ENCODE measurements at places on chromosomes 7 and 10. TPM values are rescaled to one million over a fixed set of nuclear protein-coding genes. Genes with fewer than 3 reads are reported as not detected.

The ALKBH4 gene
- 15.6 TPM for total RNA-seq

The LRIT1 gene
- total RNA-seq, result not detected

The TCAF2 gene
- total RNA-seq, result 12.5 TPM

The TRIM73 gene
- 1.9 TPM for total RNA-seq

The GIMAP6 gene
- 3.1 TPM for total RNA-seq

The SEMA3E gene
- total RNA-seq, result 2.7 TPM

The CPVL gene
- total RNA-seq, result 34.1 TPM

The UCN3 gene
- not detected for total RNA-seq

The SPDYE18 gene
- total RNA-seq, result not detected

The WEE2 gene
- total RNA-seq, result not detected

The GNAT3 gene
- total RNA-seq, result not detected

GRCh38 chr7:141575654-141576448 lies 24.6 kb downstream of the AGK start:
- H3K36me3 ChIP-seq, result no peaks in the 10 kb centered on the region
- H3K27me3 ChIP-seq, result no peaks in the 10 kb centered on the region
- H3K27ac ChIP-seq, result no peak overlapping the region
- no peak for DNase-seq

- no peaks in the 10 kb centered on the region for H3K27me3 ChIP-seq
- no peak for DNase-seq
- no peak overlapping the region for H3K27ac ChIP-seq
- H3K4me1 ChIP-seq, result peaks cover 29% of the 10 kb centered on the region
- H3K4me3 ChIP-seq, result no peak overlapping the region
These were observed 288.0 kb upstream of the AKR1E2 start for GRCh38 chr10:4538016-4538415.

DNA sequence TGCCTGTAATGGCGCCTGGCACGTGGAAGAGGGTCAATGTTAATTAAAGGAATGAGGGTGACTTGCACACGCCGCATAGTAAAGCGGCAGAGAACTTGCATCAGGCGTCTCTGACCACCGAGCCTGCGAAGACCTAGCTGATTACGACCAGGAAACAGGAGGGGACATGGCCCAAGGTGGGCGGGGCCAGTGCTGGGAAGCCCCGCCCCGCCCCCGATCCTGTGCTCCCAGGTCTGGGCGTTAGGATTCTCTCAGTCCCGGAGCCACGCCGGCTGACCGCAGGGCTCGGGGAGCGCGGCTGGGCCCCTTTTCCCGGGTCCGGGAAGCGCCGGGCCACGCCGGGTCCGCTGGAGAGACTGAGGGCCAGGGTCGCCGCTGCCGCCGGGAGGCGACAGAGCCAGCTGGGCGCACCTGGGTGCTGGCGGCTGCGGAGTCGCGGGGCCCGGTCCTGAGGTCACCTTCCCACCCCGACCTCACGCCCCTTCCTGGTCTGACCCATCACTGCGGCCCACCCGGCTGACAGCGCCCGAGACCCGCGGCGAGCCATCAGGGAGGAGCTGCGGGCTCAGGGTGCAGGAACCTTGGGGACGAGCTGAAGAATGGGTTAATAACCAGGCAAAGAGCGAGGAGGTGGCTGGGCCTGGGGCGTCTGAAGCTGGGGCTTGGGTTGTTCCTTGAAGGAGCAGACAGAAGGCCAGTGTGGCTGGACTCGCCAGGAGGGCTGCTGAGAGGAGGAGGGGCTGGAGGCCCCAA lies 23.0 kb upstream of the GRID1 start:
- peaks cover 6% of the 10 kb centered on the region for H3K4me1 ChIP-seq
- peak overlapping the region; percentile 10 for H3K4me3 ChIP-seq
- H3K27me3 ChIP-seq, result peaks cover 6% of the 10 kb centered on the region
- no peak for DNase-seq
- H3K27ac ChIP-seq, result no peak overlapping the region

GRCh38 chr7:151181011-151181431 lies 6.0 kb downstream of the ASB10 start:
- H3K36me3 ChIP-seq, result no peaks in the 10 kb centered on the region
- H3K4me3 ChIP-seq, result no peak overlapping the region
- no peak for DNase-seq
- H3K4me1 ChIP-seq, result no peaks in the 10 kb centered on the region

GRCh38 chr10:70341016-70341415 lies 41.4 kb downstream of the LRRC20 start:
- H3K4me1 ChIP-seq, result no peaks in the 10 kb centered on the region
- no peak overlapping the region for H3K27ac ChIP-seq
- H3K27me3 ChIP-seq, result no peaks in the 10 kb centered on the region
- DNase-seq, result no peak

DNA sequence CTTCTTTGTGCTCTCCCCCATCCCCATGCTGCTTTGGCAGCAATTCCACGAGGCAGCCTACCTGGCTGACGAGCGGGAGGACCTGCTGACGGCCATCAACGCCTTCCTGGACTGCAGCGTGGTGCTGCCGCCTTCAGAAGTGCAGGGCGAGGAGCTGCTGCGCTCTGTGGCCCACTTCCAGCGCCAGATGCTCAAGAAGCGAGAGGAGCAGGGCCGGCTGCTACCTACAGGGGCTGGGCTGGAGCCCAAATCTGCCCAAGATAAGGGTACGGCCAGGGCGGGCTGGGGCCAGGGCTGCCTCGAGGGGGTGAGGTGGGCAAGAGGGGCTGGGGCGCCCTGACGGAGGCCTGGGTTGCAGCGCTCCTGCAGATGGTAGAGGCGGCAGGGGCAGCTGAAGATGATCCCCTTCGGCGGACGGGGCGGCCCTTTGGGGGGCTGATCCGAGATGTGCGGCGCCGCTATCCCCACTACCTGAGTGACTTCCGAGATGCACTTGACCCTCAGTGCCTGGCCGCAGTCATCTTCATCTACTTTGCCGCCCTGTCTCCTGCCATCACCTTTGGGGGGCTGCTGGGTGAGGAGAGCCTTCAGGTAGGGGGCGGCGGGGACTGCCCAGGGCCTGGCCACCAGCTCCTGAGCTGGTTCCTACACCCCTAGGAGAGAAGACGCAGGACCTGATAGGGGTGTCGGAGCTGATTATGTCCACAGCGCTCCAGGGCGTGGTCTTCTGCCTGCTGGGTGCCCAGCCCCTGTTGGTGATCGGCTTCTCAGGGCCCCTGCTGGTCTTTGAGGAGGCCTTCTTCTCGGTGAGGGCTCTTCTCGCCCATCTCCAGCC lies 9.4 kb downstream of the FASTK start:
- peaks cover 74% of the 10 kb centered on the region for H3K36me3 ChIP-seq
- no peaks in the 10 kb centered on the region for H3K4me1 ChIP-seq
- H3K27ac ChIP-seq, result no peak overlapping the region
- no peak overlapping the region for H3K4me3 ChIP-seq
- no peak for DNase-seq

DNA sequence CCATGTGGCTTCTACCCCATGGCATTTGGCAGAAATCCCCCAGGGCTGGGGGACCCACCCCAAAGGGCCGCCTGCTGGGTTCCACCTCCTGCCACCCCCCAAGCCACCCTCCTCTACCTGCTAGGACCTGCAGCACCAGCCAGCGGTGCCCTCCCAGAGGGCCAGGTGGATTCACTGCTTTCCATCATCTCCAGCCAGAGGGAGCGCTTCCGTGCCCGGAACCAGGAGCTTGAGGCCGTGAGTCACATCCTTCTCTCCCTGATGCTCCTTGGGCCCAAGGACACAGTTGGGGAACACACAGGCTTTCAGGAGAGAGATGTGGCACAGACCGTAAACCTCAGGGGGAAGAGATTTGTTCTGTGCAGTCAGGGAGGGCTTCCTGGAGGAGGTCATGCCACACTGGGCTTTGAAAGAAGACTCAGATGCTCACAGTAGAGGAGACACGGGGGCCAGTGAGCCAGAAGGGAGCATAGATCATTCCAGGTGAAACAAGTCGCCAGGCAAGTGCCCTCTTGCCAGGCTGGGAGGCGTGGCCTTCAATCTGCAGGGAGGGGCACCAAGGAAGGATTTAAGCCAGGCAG lies 11.5 kb upstream of the SH2B2 start:
- H3K27me3 ChIP-seq, result no peaks in the 10 kb centered on the region
- DNase-seq, result no peak
- peaks cover 14% of the 10 kb centered on the region for H3K4me1 ChIP-seq
- H3K27ac ChIP-seq, result no peak overlapping the region

DNA sequence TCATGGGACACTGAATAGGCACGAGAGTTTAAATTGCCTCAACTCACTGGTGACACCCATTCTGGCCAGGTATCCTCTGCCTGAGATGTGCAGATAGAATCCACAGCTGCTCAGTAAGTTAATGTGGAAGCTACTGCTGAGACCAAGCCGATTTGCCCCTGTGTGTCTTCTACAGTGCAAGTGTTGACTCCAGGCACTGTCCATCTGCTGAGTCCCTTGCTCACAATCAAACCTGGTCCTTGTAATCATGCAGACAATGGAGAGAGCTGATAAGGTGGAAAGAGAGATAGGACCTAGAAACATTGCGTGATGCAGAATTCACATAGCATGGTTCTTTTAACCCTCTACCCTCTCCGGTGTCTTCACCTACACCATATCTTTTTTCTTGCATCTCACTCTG lies 101.4 kb downstream of the ITGB8 start:
- H3K27ac ChIP-seq, result no peak overlapping the region
- H3K27me3 ChIP-seq, result no peaks in the 10 kb centered on the region
- no peak overlapping the region for H3K4me3 ChIP-seq
- no peaks in the 10 kb centered on the region for H3K36me3 ChIP-seq
- DNase-seq, result no peak
- no peaks in the 10 kb centered on the region for H3K4me1 ChIP-seq

- peaks cover 100% of the 10 kb centered on the region for H3K36me3 ChIP-seq
- no peak overlapping the region for H3K4me3 ChIP-seq
- H3K27me3 ChIP-seq, result no peaks in the 10 kb centered on the region
- no peak overlapping the region for H3K27ac ChIP-seq
These were observed 37.6 kb upstream of the NCAPG2 start for GRCh38 chr7:158742065-158742821.

GRCh38 chr10:79024296-79024695 lies 44.5 kb upstream of the ZMIZ1 start:
- DNase-seq, result no peak
- H3K4me3 ChIP-seq, result no peak overlapping the region
- H3K4me1 ChIP-seq, result peaks cover 61% of the 10 kb centered on the region
- H3K36me3 ChIP-seq, result no peaks in the 10 kb centered on the region
- no peaks in the 10 kb centered on the region for H3K27me3 ChIP-seq

DNA sequence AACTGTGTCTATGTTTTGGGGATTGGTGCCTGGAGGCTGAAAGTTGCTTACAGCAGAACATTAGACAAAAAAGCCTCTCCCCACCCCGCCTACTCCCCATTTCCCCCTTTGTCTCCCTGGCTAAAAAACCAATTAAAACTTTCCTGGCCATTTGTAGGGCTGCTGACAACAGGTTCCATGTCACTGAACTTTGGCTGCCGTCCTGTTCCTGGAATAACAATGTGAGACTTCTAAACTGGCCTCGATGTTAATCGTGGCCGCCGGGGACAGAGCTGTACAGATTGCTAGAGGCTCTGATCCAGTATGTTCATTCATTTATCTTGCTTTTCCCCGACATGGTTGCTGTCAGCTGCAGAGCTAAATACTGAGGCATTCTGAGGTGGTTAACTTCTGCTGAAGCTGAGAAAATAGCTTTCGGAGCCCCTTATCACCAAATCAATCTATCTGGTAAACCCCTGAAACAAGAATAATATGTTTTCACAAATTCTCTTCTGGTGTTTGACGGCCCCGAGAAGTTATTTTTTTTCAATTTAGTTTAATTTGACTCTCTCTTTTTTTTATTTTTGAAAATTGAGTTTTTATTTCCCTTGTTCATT lies 271.6 kb downstream of the GFRA1 start:
- peaks cover 5% of the 10 kb centered on the region for H3K4me1 ChIP-seq
- H3K36me3 ChIP-seq, result no peaks in the 10 kb centered on the region
- no peaks in the 10 kb centered on the region for H3K27me3 ChIP-seq
- H3K27ac ChIP-seq, result no peak overlapping the region
- DNase-seq, result no peak
- no peak overlapping the region for H3K4me3 ChIP-seq

GRCh38 chr7:111525100-111525499 lies 37.2 kb downstream of the IMMP2L start:
- DNase-seq, result no peak
- no peak overlapping the region for H3K4me3 ChIP-seq
- no peaks in the 10 kb centered on the region for H3K4me1 ChIP-seq
- no peaks in the 10 kb centered on the region for H3K36me3 ChIP-seq

GRCh38 chr7:155987681-155988235 lies 175.5 kb upstream of the SHH start:
- H3K27ac ChIP-seq, result no peak overlapping the region
- no peaks in the 10 kb centered on the region for H3K36me3 ChIP-seq
- H3K4me1 ChIP-seq, result no peaks in the 10 kb centered on the region
- no peaks in the 10 kb centered on the region for H3K27me3 ChIP-seq
- no peak for DNase-seq

DNA sequence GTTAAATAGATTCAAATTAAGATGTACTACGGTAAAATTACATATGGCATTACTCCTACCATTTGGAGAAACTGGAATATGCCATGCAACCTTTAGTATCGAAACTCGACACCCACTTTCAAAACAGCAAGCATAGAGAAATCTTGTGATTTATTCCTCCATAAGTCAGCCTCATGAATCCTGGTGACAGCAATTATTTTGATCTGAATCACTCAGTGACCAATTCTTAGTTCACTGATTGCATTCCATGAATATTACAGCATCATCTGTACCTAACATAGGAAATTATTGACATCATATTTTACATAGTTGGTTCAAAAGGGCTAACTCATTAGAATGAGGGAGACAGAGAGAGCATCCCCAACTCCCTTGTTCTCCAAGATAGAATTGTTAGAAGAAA lies 89.6 kb downstream of the CACNB2 start:
- no peaks in the 10 kb centered on the region for H3K27me3 ChIP-seq
- no peaks in the 10 kb centered on the region for H3K4me1 ChIP-seq
- no peak overlapping the region for H3K27ac ChIP-seq

- peak; percentile 40 for DNase-seq
- no peaks in the 10 kb centered on the region for H3K36me3 ChIP-seq
- H3K27me3 ChIP-seq, result no peaks in the 10 kb centered on the region
- H3K4me3 ChIP-seq, result peak overlapping the region; percentile 52
- H3K4me1 ChIP-seq, result peaks cover 11% of the 10 kb centered on the region
These were observed 20.4 kb downstream of the SH2B2 start for GRCh38 chr7:102306916-102307677.

GRCh38 chr7:24718431-24718831 lies 38.8 kb downstream of the GSDME start:
- H3K27ac ChIP-seq, result no peak overlapping the region
- H3K36me3 ChIP-seq, result no peaks in the 10 kb centered on the region
- H3K4me1 ChIP-seq, result no peaks in the 10 kb centered on the region
- no peak for DNase-seq
- no peaks in the 10 kb centered on the region for H3K27me3 ChIP-seq

DNA sequence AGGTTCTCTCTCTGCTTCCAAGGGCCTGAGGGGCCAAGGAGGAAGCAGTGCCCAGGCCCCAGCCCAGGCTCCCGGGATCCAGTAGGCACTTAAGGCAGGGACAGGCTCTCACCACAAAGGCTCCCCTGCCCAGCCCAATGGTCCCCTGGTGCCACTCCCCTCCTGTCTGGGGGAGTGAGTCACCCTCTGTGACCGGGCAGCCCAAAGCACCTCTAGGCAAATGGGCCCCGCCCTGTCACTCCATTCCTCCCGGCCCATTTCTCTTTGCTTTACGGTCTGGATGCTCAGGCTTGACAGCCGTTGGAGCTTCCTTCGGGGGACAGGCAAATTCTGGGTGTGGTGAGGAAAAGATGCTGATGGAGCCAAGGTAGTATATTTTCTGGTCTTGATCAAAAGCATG lies at the start of gene CALHM3:
CALHM3 (minus strand) TSS at position 106 of the 400 bp plus-strand sequence. CDS start 208 bp downstream, outside the sequence.
- H3K27ac ChIP-seq, result no peak within 1 kb of the TSS
- H3K36me3 ChIP-seq, result no peaks in the 10 kb centered on the region
- DNase-seq, result no peak
- H3K27me3 ChIP-seq, result no peaks in the 10 kb centered on the region
- no peak within 1 kb of the TSS for H3K4me3 ChIP-seq
- no peaks in the 10 kb centered on the region for H3K4me1 ChIP-seq

- DNase-seq, result no peak
- H3K36me3 ChIP-seq, result no peaks in the 10 kb centered on the region
- no peak overlapping the region for H3K27ac ChIP-seq
- H3K27me3 ChIP-seq, result no peaks in the 10 kb centered on the region
These were observed 426.5 kb downstream of the GFRA1 start for GRCh38 chr10:115846528-115846927.

All from esophagus squamous epithelium (tissue), 5 donors.